Left lung (tissue), 14 donors: ENCODE measurements at places on chromosomes 13 and 19.
A peak's percentile ranks its signal among the peaks of the same experiment; 100 is the strongest.

- no peak for DNase-seq
These were observed 49.8 kb downstream of the TSSK6 start for GRCh38 chr19:19465436-19466070.

- DNase-seq: no peak
These were observed 7.2 kb upstream of the RELB start for GRCh38 chr19:44993926-44994537.

GRCh38 chr13:26323764-26324163 lies 69.8 kb downstream of the CDK8 start:
- no peak for DNase-seq

GRCh38 chr19:45211751-45212381 lies 33.3 kb downstream of the BLOC1S3 start:
- DNase-seq: peak; percentile 44

- DNase-seq: no peak
These were observed 6.8 kb downstream of the TRAPPC6A start for GRCh38 chr19:45171211-45171623.

- peak; percentile 6 for DNase-seq
These were observed 5.0 kb downstream of the PBX4 start for GRCh38 chr19:19613506-19613905.

DNA sequence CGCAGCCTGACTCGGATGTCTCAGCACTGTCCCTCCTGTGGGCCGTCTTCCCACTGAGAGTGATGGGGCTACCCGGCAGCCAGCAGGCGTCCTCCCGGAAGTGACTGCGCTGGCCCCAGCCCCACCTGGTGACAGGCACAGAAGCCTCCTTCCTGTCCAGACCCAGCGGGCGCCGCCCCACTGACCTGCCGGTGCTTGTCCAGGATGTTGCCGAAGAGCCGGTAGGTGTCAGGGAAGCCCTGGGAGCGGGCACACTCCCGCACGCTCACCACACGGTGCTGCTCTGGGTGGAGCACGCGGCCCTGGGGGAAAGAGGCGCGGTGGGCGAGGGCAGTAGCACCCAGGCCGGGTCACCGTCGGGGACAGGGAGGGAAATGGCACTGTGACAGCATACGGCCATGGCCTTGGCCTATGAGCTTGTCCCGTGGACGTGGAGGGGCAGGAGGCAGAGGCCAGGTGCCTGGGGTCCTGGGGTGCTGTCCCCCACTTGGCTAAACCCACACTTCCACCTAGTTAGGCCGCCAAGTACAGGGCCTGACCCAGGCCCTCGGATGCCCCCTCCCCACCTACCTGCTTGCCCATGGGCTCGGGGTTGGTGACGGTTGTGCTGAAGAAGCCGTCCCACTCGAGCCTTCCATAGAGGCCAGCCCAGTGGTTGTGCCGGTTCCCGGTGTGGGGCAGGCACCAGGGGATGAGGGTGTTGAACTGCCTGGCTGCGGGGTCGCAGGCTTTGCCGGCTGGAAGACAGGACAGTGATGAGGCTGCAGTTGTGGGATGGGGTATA lies 16.0 kb upstream of the EIF3G start:
- DNase-seq: peak; percentile 78

DNA sequence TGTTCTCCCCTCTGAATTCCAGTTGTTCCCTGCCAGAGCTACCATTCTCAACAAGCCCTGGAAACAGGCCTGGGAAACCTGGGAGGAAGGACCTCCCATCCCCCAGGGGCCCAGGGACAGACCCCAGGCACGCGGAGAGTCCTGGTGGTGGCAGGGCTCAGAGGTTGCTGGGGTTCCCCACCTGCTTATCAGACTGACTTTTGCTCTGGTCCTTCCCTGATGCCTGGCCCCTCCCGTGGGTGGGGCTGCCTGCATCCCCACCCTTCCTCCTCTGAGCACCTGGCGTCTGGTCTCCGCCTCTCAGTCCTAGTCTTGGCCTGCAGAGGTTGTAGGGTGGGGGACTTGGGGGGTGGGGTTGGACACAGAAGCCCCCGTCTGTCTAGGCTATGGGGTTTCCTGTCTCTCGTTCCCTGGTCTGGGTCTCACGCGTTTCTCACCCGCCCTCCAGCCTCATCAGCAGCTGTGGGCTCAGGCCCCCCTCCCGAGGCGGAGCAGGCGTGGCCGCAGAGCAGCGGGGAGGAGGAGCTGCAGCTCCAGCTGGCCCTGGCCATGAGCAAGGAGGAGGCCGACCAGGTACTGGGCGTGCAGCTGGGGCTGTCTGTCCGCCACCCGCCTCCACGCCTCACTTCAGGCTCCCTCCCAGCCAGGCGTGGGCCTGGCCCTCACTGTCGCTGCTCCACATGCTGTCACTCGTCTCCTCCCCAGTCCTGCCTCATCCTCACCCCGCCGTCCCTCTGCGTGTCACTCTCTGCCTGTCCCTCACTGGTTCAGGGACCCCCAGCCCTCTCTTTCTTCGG lies 13.6 kb downstream of the EPN1 start:
- DNase-seq: peak; percentile 29

- no peak for DNase-seq
These were observed 2.9 kb downstream of the FUT5 start for GRCh38 chr19:5867201-5868136.

GRCh38 chr19:45179072-45179891 lies 698 bp downstream of the BLOC1S3 start:
- peak; percentile 18 for DNase-seq

GRCh38 chr19:56603829-56604228 lies 8.7 kb downstream of the ZNF71 start:
- no peak for DNase-seq

GRCh38 chr19:18871543-18871942 lies 24.4 kb downstream of the CERS1 start:
- DNase-seq: no peak

GRCh38 chr19:45638930-45639729 lies at the start of gene EML2:
Gene EML2, minus strand, starts transcription at chr19:45639397. Its CDS starts 21 bp downstream, at chr19:45639376.
- peak; percentile 68 for DNase-seq

DNA sequence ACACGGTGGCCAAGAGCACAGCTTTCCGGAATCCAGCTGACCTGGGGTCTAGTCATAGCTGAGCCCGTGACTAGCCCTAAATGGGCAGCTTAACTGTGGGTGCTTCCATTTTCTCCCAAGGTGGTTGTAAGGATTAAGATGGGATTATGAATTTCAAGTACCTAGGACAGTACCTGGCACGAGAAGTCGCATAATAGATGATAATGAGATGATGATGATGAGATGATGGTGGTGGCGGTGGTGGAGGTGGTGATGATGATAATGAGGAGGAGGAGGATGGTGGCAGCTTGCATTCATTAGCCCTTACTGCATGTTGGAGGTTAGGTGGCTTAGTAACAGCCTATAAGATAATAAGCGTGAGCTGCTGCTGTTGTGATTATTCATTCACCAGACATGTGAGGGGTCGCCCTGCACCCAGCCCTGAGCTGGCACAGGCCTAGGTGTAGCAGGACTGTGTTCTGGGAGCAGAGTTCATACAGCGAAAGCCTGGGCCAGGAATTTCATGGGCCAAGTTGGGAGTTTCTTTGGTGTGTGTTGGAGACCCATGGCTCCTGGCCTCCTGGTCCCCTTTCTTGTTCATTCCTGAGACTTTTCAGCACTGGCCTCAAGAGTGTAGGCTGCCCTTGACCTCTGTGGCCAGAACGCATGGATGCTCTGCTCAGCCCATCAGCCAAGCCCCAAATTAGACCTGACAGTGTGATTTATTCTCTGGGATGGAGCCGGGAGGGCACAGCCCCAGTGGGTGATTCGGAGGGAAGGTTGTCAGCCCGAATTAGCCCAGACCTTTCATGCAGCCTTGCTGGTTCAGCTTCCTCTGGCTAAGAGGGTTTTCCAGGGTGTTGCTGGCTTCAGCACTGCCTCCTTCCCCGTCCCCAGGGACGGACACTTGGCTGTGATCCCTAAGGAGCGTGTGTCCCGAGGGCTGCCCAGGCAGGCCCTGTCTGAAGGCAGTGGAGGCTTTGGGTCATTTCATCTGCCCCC lies 128.8 kb downstream of the SIPA1L3 start:
- no peak for DNase-seq

GRCh38 chr19:32998722-32999121 lies 26.7 kb downstream of the FAAP24 start:
- DNase-seq: no peak

GRCh38 chr13:31374682-31375081 lies 174.9 kb downstream of the B3GLCT start:
- DNase-seq: no peak

GRCh38 chr19:40605216-40605971 lies 4.2 kb downstream of the LTBP4 start:
- peak; percentile 74 for DNase-seq

- no peak for DNase-seq
These were observed 5.9 kb downstream of the ANO8 start for GRCh38 chr19:17328517-17329365.

- no peak for DNase-seq
These were observed 2.0 kb upstream of the MEGF8 start for GRCh38 chr19:42323473-42323851.

- DNase-seq: no peak
These were observed 17.8 kb downstream of the PROZ start for GRCh38 chr13:113176280-113176679.

- DNase-seq: no peak
These were observed 33.4 kb upstream of the FRY start for GRCh38 chr13:31998131-31998530.

- peak; percentile 55 for DNase-seq
These were observed 79.5 kb upstream of the SERP2 start for GRCh38 chr13:44293908-44294735.

DNA sequence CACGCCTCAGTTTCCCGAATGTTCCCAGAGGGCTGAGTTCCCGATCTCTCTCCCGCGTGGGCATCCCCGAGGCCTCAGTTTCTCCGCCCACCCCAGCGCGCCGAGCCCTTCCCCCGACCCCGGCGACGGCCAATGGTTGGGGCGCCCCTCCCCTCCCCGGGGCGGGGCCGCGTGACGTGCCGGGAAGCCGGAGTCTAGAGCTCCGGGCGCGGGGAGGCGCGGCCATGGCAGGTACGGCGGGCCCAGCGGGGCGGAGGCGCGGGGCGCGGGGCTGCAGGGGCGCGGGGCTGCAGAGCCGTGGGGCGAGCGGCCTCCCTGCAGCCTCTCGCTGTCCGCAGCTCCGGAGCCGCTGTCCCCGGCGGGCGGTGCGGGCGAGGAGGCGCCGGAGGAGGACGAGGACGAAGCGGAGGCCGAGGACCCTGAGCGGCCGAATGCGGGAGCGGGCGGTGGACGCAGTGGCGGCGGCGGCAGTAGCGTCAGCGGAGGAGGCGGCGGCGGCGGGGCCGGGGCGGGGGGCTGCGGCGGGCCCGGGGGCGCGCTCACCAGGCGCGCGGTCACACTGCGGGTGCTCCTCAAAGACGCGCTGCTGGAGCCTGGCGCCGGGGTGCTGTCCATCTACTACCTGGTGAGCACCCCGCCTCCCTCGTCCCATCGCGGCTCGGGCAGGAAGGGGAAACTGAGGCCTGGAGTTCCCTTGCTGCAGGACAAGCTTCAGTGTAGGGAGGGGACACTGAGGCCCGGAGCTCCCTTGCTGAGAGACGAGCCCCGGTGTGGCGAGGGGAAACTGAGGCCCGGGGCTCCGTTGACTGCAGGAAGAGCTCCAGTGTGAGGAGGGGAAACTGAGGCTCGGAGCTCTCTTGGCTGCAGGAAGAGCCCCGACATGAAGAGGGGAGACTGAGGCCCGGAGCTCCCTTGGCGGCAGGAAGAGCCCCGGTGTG lies at the start of gene MPND:
TSS of gene MPND (plus strand) at position 193 of the 938 bp plus-strand sequence. CDS start at position 225, 32 bp downstream.
- DNase-seq: peak; percentile 99

DNA sequence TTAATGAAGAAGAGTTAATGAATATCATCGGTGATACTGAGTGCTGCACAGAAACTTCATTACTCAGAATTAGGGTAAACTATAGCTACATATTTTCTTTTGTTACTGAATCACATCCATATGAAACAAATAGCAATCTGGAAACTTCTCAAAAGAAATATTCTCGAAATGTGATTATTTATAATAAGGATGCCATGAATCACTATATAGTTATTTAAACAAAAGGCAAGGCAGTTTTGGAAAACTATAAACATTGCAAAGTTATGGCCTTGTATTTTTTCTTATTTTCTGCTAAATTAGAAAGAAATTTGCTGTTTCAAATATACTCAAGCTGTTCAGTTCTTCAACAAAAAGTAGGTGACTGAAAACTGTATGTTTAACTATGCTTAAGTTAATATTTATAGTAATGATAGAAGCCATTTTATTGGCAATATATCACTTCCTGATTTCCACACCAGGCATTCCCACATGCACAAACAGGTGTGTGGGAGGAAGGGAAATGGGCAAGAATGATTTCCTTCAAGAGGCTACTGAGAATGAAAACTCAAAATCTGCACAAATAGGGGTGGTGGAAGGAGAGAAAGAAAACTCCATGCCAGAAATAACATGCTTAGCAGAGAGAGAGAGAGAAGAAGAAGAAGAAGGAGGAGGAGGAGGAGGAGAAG lies 74.5 kb upstream of the FRY start:
- DNase-seq: no peak

DNA sequence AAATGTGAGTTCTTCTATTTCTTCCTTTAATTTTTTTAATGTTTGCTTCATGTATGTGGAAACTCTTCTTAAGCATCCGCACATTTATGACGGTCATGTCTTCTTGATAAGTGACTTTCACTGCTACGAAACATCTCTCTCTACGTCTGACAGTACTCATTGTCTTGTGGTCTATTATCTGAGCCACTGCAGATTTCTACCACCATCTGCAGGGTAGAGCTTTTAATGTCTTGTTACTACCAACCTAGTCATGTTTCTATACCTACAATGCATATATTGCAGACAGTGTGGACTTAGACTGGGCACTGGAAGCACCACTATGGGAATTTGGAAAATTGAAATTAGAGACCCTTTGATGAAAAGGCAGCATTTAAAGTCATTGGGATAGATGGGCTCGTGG lies 75.4 kb upstream of the ARHGEF7 start:
- DNase-seq: no peak

DNA sequence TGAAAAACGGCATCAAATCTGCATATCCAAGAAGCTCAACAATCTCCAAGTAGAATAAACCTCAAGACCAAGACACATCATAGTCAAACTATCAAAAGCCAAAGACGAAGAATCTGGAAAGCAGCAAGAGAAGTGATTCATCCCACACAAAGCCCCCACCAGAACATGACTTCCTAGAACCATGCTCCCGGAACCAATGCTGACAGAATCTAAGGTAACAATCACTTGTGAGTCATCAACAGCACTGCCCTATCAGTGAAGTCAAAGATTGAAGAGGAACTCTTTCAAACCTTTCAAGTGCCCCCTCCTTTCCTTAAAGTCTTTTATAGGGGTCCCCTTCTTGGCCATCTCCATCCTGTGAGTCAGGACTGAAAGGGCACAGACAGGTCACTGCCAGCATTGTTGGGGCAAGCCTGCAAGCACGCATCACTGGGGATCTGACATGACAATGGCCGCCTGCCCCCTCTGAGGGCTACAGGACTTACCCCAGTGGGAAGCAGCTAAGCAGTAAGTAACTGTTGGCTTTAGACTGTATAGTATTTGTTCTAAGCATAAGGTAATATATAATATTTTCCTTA lies at the start of gene CCDC70:
TSS of gene CCDC70 (plus strand) at position 247 of the 578 bp plus-strand sequence. CDS start 3,443 bp downstream, outside the sequence.
- no peak for DNase-seq

GRCh38 chr19:787536-787935 lies 9.7 kb upstream of the PTBP1 start:
- no peak for DNase-seq

DNA sequence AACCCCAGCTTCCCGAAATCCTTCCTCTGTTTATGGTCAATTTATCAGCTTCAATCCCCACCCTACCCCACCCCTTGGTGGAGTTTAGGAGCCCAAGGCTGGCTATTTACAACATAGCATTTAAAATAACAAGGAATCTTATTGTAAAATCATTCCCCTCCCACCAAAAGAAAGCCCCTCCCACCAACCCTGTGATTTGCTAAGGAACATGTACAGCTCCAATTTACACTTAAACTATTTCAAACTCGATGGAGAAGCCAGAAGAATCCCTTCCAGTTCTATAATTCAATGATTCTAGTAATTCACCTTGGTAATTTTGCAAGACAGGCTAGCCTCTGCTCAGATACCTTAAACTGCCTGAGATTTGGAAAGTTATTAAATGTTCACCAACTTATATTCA lies 3.0 kb downstream of the LATS2 start:
- no peak for DNase-seq
